Pons (tissue), 1 donor: ENCODE measurements at places on chromosomes 12 and 14.

GRCh38 chr14:103611215-103611614, 17.8 kb upstream of the KLC1 start:
- DNase-seq: no peak

- DNase-seq: no peak
These were observed 185.8 kb downstream of the SLC6A15 start for GRCh38 chr12:84726780-84727179.

GRCh38 chr14:65704437-65704836, 291.9 kb downstream of the FUT8 start:
- DNase-seq: no peak

DNA sequence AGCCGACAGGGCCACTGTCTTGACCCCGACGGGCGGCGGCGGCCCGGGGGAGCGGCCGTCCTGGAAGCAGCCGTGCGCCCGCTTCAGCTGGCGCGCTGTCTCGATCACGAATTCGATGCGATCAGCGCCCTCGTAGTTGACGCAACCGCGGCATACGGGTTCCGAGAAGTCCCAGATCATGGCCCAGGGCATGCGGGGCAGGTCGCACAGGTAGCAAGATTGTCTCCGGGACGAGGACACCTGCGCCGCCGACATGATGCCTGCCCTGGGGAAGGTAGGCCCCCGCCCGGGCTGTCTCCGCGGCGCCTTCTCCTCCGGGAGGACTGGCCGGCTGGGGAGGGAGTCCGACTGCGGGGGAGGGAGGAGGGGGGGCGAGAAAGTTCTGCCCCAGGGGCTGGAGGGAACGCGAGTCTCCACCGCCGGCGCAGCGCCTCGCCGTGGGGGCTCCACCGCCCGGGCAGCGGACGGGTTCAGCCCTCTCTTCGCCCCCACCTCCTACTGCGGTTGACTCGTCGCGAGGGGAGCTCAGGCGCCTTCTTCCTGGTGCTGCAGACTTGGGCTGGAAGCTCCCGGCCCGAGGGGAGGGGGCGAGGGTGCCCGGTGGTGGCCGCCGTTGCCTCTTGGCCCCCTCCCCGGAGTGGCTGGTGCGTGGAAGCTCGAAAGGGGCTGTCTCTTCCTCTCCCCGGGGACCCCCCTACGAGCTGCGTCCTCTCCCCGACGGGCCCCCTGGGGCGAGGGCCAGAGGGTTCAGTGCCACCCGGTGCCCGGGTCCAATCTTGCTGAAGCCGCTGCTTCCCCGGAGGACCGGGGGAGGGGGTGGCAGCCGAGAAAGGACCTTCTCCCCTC, 747 bp downstream of the IRF2BPL start:
- DNase-seq: no peak

GRCh38 chr12:19411234-19412204, 27.8 kb upstream of the AEBP2 start:
- no peak for DNase-seq

DNA sequence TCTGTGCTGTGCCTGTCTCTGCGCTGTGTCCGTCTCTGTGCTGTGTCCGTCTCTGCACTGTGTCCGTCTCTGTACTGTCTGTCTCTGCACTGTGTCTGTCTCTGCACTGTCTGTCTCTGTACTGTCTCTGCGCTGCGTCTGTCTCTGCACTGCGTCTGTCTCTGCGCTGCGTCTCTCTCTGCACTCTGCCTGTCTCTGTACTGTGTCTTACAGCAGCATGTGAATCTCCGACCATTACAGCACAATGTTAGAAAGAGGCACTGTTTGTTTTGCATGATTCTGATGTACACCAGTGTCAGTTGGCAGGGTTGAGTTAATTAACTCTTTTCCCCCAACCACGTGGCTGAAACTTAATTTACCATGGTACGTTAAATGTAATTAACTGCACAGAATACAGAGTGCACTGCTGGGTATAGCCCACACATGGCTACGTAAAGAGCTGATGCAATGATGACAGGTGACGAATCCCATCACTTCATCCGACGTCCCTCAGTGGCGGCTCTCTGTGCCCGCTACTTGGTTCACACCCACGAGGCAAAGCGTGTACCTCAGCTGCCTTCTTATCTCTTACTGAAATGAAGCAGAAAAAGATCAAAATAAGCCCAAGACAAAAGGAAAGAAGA, 127.7 kb upstream of the SFSWAP start:
- DNase-seq: no peak

- DNase-seq: peak; percentile 14
These were observed 48.1 kb downstream of the GALNT8 start for GRCh38 chr12:4768341-4768740.

GRCh38 chr14:69811868-69812252, 14.8 kb upstream of the SLC10A1 start:
- no peak for DNase-seq

GRCh38 chr14:93893661-93894261, 33.4 kb upstream of the FAM181A start:
- DNase-seq: no peak

DNA sequence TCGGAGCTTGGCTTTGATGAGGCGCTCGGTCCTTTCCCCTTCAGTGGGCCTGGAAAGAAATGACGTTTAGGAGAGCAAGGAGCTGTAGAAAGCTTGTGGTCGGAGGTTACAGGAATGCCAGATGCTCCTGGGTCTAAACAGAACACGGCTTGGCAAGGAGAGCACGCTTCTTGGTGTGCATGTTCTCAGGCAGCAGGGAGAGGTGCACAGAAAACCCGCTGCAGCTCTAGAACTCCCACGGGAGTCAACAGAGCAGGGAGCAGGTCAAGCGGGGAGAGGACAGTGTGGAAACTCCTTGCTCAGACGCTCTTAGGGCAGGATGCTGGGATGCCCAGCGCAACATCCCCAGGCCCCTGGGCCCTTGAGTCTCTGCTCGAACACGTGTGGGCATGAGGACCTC, 51.0 kb downstream of the SSH1 start:
- DNase-seq: no peak
